ENCODE measurements at places on chromosomes 4 and X.

GRCh38 chr4:117907646-117908045 is 126.6 kb upstream of the NDST3 start:
- DNase-seq = no peak

- DNase-seq = no peak
Observed at GRCh38 chrX:38225093-38225492, 4.4 kb upstream of the SRPX start.

DNA sequence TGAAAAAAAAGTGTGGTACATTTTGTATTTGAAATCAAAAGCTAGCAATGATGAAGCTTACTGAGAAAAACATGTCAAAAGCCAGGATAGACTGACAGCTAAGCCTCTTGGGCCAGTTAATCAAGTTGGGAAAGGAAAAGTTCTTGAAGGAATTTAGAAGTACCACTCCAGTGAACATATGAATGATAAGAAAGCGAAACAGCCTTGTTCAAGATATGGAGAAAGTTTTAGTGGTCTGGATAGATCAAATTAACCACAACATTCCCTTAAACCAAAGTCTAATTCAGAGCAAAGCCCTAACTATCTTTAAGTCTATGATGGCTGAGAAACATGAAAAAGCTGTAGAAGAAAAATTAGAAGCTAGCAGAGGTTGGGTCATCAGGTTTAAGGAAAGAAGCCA is 268.3 kb downstream of the PDHA2 start:
- no peak for DNase-seq

DNA sequence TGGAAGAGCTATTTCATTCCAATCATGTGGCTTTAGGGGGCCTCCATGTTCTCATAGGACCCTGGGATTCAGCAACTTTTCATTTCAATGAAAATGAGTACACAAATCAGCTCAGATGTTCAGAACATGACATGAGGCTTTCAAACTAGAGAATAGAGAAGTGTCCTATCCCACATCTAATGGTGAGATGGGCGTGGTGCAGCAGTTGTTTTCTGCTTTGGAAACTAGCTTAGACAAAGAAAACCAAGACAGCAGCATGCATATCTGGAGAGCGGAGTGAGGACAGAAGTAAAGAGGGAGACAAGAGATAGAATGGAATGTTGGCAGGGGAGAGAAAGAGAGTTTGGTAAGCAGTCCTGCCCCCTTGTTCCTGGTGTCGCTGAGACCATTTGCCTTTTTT is 1009.1 kb upstream of the IGFBP7 start:
- DNase-seq = no peak

DNA sequence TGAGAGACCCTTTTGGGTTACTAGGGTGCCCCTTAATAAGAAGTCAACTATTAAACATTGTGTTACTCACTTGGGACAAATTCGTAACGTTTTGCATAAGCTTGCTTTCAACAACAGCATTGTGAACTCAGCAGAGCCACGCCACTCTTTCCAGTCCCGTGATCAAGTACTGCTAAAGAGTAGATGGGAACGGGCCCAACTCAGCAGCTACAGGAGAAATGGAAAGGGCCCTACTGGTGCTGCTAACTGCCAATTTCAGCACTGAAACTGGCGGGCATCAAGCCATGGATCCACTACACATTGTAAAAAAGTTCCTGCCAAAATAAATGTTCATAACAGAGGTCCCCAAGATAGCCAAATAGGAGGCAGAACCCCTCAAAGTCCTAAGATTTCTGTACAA is 19.0 kb upstream of the DHX15 start:
- DNase-seq = no peak

Measured in CD4-positive, alpha-beta T cell (primary cell).